Activated CD4-positive, alpha-beta T cell treated with anti-CD3 and anti-CD28 coated beads for 4 hours (primary cell): ENCODE measurements at places on chromosomes 3 and 15.
A peak's percentile ranks its signal among the peaks of the same experiment; 100 is the strongest.

- DNase-seq: no peak
These were observed 570.6 kb upstream of the ROBO1 start for GRCh38 chr3:80338366-80338765.

DNA sequence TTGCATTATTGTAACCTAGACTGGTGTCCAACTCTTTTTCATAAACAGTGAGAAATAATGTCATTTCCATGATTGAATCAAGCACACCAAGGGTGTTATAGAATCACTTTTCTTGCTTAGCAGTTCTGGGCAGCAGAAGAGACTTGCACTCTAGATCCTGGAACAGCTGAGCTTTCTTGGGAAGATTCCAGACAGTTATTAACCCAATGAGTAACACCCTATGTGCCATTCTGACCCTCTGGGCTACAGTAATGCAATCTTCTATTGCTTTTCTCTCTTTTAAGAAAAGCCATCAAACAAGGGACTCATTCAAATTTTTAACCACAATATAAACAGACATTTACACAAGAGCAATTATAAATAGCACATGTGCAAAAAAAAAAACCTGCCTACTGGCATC lies 39.3 kb upstream of the USP3 start:
- no peak for DNase-seq

- no peak for DNase-seq
These were observed 91.8 kb downstream of the MRPL46 start for GRCh38 chr15:88375234-88375927.

- no peak for DNase-seq
These were observed 11.7 kb downstream of the DLG1 start for GRCh38 chr3:197286678-197287077.

GRCh38 chr3:30263238-30263924 lies 343.0 kb upstream of the TGFBR2 start:
- no peak for DNase-seq

DNA sequence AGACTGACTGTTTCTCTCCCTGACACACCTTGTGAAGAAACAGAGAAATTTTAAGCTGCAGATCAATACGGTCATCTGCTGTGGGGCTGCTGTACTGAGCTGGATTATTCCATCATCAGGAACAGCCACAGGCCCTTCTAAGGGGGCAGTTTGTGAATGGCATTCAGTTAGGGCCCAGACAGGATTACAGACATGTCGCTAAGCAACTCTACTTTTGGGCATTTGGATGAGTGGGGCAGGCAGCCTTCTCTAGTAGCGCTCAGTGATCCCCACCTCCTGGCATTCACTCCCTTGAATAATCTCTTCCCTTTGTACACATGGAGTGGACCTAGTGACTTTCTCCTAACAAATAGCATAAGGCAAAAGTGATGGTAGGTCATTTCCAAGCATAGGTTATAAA lies 144.4 kb upstream of the RARB start:
- DNase-seq: no peak

DNA sequence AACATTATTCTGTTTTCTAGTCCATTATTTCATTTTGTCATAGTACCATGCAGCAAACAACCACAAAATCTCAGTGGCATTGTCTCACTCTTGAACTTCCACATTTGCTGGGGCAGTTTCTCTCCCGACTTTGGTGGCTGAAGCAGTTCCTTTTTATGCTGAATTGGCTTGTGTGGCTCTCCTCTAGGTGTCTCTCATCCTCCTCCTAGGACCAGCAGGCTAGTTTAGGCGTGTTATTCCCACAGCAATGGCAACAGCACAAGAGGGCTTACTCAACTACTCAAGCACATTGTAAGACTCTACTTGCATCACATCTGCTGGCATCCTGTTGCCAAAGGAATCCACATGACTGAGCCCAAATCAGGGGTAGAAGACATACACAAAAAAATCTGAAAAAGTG lies 201.8 kb upstream of the KCNH8 start:
- DNase-seq: no peak

GRCh38 chr15:62617741-62618140 lies 424.8 kb upstream of the TPM1 start:
- no peak for DNase-seq

- DNase-seq: no peak
These were observed 130.8 kb downstream of the GHSR start for GRCh38 chr3:172317481-172317880.

DNA sequence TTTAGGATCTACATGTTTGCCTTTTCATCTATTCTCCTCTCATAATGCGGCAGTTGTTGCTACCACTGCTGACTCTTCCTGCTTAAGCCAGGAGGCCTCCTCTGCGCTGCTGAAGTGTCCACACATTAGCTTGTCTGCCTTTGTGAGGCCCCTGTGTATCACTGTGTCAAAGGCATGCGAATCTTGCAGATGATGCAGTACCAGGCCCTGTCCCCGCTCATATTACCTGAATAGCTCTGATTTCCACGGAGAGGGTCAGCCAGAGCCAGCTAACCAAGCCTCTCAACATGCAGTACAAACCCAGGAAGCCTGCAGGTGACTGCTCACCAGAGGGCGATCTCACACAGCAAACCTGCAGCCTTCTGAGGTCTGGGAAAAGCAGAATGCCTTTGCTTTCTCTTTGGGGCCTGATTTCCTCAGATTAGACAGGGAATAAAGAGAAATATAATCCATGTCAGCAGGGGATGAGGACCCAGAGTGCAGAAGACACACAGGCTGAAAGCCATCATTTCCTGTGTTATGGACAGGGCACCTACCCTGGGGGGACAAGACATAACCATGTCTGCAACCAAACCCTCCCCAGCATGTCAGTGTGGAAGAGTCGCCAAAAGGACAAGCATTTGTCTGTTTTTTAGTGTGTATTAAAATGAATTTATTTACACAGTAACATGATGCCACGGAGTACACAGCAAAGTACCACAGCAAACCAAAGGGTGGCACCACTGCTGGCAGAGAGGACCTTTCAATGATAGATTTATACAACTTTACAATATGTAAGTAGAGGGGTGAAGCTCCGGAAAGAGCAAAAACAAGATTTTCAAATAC lies 36.8 kb upstream of the TSPAN3 start:
- DNase-seq: peak; percentile 15

DNA sequence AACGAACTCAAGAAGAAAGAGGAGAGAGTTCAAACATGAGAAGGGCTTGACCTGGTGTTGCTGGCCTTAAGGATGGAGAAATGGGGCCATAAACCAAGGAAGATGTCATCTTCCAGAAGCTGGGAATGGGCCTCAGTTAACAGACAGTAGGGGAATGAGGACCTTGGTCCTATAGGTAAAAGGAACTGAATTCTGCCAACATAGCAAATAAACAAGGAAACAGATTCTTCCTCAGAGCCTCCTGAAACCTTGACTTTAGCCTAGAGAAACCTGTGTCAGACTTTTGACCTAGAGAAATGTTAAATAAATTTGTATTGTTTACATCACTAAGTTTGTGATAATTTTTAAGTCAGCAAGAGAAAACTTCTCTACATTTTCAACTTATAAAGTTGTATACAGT lies 336.8 kb downstream of the PLCL2 start:
- DNase-seq: no peak
